Testis (tissue), 5 donors: ENCODE measurements at places on chromosomes 2 and 18.

GRCh38 chr2:215746887-215747615 is 266.3 kb downstream of the MREG start:
- H3K4me1 ChIP-seq, result peaks cover 10% of the 10 kb centered on the region
- H3K36me3 ChIP-seq, result no peaks in the 10 kb centered on the region
- DNase-seq, result no peak
- H3K27ac ChIP-seq, result no peak overlapping the region

- no peaks in the 10 kb centered on the region for H3K4me1 ChIP-seq
- H3K27me3 ChIP-seq, result no peaks in the 10 kb centered on the region
- H3K27ac ChIP-seq, result no peak overlapping the region
These were observed 331.6 kb upstream of the FANCL start for GRCh38 chr2:58572731-58573130.

- H3K27ac ChIP-seq, result no peak overlapping the region
- H3K36me3 ChIP-seq, result no peaks in the 10 kb centered on the region
- no peak for DNase-seq
- no peak overlapping the region for H3K4me3 ChIP-seq
- no peaks in the 10 kb centered on the region for H3K4me1 ChIP-seq
These were observed 51.7 kb upstream of the OTOF start for GRCh38 chr2:26529406-26530239.

DNA sequence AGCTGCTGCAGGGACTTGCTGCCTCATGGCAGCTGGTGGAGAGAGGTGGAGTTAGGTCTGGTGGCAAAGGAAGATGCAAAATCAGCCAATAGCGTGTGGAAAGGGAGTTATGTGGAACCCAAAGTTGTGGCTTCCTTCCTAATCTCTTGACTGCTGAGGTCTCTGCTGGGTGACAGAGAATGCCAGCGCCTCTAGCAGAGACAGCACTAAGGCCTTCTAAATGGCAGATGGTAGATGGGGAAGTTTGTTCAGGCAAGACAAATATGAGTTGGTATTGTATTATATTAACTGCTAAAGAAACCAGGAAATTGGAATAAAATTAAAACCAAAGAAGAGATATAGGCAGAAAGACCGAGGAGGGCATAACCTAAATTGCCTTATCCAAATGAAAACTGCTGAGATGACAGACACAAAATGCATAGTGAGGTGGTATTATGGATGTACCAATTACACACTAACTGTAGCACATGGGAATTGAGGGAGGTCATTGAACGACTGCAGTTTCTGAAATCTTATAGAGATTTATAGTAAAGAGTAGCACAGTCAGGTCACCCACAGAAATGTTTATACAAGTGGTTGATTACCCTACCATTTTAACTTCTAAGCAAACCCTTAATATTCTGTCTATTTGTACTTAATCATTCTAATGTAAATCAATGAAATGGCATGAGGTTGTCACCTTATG is 246.6 kb upstream of the SESTD1 start:
- H3K27ac ChIP-seq, result no peak overlapping the region
- H3K27me3 ChIP-seq, result no peaks in the 10 kb centered on the region
- no peak overlapping the region for H3K4me3 ChIP-seq
- no peaks in the 10 kb centered on the region for H3K4me1 ChIP-seq
- DNase-seq, result no peak
